ENCODE measurements at places on chromosomes 1 and 21.

- no peak for DNase-seq
Observed at GRCh38 chr1:231485029-231485784, 43.3 kb upstream of the TSNAX start.

DNA sequence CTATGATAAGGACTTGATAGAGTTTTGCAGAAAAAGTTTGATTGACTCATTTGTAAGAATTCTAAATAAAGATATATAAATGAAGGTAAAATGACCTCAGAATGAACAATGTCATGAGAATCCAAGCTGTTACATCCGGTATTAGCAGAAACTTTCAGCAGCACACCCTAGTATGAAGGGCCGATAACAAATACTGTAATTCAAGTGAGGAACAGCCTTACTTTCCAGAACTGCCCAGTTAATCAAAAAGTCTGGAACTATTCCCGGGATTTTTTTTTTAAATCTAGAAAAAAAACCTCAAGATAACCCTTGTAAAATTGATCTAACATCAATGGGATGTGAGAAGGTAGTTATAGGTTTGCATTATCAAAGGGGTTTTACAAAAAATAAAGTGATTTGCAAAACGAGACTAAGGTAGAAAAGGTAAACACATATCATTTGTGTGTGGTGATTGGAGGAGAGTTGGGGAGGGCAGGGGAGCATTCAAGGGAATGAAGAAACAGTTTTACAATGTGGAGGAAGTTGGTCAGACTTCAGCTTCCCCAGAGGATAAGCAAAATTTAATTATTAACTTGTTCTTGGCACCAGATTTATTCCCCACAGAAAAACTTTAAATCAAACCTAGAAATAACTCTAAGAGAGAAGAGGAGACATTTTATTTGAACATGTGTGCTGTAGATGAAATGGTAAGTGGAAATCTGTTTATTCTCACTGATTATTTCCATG is 75.9 kb upstream of the VCAM1 start:
- DNase-seq = no peak

DNA sequence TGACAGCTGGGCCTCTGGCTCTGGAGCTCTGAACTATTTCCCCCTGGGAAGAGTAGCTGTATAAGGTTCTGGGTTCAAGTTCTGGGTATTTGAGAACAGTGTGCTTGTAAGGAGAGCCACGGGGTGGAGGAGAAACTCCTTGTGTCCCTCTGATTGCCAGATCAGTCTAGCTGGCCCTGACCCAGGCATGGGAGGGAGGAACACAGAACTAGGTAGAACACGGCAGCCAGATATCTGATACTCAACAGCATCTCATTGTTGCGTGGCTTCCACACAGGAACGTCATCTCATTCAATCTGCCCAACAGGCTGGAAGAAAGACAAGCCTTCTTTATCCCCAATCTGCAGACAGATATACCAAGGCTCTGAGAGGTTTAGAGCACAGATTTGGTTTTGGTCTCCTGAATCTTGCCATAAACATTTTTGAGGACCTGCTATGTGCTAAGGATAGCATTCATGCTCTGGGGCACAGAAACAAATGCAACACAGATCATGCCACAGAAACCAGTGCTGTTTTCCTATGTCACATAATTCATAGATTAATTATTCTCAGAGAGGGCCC is 83.8 kb downstream of the PLXNA2 start:
- DNase-seq = no peak

DNA sequence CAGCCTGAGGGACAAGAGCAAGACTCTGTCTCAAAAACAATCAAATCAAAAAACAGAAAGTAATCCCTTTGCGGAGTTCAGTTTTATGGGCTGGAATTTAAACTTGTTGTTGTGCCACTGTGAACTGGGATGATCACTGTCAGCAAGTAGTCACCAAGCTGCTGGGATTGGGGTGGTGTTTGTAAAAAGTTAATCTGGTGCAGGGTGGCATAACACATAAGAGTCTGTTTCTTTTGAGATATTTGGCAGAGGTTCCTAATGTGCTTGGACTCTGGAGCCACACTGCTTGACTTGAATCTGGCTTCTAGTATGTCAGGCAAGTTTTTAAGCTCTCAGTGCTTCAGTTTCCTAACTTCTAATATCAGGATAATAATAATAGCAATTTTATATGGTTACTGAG is 6.6 kb downstream of the CLIC4 start:
- no peak for DNase-seq

GRCh38 chr1:208885060-208885459 is 640.9 kb upstream of the PLXNA2 start:
- DNase-seq = no peak
